ENCODE measurements at places on chromosomes 1 and 21. TPM values are rescaled to one million over a fixed set of nuclear protein-coding genes. Genes with fewer than 3 reads are reported as not detected.

DNA sequence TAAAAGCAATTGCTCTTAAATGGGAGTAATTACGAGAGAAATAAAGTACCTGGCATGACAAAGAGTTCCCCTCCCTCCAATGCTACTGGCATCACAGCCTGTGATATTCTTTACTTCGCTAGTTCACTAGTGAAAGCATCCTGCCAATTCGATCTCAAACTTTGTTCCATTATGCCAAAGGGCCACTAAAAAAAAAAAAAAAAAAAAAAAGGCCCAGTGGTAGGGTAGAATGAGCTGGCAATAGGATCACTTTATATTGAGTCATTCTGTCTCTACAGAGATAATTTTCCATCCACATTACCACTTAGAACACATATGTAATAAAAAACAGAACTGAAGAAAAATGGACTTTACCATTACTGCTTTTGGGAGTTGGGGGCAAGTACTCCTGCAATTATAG lies 11.2 kb downstream of the PUM1 start:
- DNase-seq, result no peak

The USP21 gene
- total RNA-seq, result 10.2 TPM

- no peak for DNase-seq
Measured at GRCh38 chr1:91307784-91308409, 96.7 kb downstream of the HFM1 start.

The S100A7 gene
- total RNA-seq, result not detected

The GPR157 gene
- total RNA-seq, result 3.0 TPM

GRCh38 chr21:16424331-16424751 lies 694.6 kb downstream of the USP25 start:
- no peak for DNase-seq

The DISP1 gene
- 3.8 TPM for total RNA-seq

DNA sequence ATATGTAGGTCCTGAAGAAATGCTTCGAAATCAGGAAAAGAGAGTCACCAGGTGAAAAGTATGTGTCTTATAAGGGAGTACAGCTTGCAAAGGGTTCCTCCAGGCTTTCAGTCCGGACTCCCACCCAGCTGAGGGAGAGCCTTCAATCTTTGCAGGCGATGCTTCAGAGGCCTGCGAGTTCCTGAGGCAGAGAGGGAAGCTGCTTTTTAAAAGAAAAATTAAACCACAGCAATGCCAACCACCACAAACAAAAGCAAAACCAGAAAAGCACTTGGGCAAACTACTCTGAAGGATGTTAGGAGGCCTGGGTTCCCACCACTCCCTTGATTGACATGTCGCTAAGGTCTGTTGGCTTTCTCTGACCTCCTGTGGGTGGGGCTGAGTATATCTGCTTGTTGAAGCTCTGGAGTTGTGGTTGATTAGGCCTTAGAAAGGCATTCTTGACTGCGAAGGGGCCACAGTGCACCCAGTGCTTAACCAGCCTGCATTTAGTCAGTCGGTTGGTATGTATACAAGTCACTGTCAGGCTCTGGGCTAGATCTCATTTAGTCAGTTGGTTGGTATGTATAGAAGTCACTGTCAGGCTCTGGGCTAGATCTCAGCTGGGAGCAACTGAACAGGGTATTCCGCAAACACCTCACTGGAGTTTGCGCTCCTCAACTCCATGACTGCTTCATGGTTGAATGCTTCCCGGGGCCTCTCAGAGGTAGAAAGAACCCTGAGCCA lies 1.2 kb downstream of the NIPAL3 start:
- peak; percentile 90 for DNase-seq

DNA sequence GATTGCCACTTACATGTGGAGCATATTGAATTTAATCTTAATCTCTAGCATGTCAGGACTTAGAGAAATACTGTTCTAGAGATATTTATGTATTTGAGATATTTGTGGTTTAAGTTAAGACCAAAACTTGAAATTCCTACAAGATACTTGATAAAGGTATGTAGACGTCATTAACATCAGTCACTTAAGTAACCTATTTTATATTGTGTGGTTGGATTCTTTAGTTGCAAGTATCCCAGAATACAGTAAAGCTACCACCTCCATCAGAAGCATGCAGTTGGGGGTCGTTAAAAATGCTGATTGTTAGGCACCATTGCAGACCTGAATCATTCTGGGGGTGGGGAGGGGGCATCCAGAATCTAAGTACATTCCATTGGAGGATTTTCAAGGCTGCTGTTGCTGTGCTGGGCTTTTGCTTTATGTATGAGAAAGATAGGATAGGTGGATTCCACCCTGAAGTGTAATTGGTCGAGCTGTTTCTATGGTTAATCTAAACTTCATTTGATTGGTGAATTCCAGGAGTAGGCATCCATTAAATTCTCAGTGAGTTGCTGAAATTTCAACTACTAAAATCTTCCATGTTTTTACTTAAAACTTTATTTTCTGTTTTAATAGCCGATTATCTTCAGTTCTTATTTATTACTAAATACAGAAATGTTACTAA lies 4.0 kb downstream of the H3-3A start:
- no peak for DNase-seq

DNA sequence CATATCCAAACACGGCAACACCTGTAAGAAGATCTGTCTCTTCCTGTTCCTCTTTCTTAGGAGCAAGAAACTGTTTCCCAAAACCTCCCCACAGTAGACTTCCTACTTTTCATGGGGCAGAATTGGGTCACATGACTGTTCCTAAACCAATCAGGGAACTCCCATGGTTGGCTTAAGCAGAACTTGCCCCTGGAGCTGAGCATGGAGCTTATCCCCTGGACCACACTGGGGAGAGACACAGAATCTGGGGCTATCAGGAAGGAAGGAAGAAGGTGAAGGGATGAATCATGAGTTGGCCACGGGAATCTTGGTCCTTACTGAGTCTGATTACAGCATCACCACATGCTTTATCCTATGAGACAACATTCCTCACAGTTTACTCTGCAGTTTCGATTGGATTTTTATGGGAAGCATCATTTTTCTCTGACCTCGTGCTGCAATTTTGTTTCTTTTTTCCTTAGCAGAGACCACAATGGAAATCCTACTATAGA lies 81.8 kb downstream of the CDC7 start:
- DNase-seq, result peak; percentile 91

The GDAP2 gene
- total RNA-seq, result 6.3 TPM

The S100B gene
- total RNA-seq, result not detected

- DNase-seq, result no peak
Measured at GRCh38 chr1:227758366-227758765, 23.1 kb downstream of the SNAP47 start.

DNA sequence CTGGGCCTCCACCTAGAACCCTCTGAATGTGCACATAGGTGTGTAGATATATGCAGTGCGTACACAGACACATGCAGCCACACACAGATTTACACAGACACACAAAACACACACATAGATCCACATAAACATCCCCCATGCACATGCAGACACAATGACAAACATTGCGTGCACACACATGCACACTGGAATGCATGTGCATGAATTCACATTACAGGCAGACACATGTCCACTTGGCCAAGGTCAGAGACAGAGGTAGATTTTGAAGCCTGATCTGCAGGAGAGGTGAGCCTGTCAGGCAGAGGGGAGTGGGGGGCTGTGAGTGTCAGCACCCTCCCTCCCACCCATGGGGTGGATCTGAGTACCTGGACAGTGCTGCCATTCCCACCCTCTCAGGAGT lies 338.5 kb downstream of the PTPRU start:
- DNase-seq, result no peak

GRCh38 chr1:83641206-83641658 lies 357.7 kb downstream of the TTLL7 start:
- DNase-seq, result no peak

GRCh38 chr1:98887507-98887906 lies 117.2 kb downstream of the PLPPR5 start:
- no peak for DNase-seq

DNA sequence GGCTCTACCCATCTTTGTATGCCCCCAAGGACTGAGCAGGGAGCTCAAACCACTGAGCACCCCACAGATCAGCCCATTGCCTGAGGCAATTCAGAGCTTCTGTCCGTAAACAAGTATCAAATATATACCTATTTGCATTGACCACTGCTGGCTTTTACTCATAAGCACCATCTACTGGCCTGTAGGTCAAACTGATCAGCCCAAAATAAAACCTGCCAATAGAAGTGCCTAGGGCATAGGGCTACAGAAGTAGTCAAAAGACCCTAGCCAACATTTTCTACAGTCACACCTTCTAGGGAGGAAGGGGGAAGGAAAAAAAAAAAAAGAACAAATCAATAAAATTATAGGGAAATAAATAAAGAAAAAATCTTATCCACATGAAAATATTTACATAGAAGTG lies 5.3 kb upstream of the LCE3D start:
- DNase-seq, result no peak

DNA sequence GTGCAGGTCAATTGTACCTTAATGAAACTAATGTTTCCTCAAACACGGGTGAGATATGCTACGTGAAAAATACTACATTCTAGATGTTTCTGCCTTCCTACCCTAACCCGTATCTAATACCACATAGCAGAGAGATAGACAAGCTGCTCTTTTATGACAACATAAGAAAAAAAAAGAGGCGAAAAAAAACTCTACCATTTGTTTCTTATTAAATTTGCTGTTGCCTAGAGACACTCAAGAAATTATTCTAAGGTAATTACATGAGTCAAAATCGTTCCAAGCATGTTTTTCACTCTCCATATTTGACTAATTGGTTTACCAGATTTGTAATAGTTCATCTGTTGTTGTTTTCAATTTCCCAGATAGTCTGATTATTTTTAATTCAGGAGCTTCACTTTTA lies 27.4 kb downstream of the PALMD start:
- no peak for DNase-seq

The LRRC39 gene
- total RNA-seq, result not detected
